ENCODE measurements at places on chromosomes 7 and 10. TPM values are rescaled to one million over a fixed set of nuclear protein-coding genes. Genes with fewer than 3 reads are reported as not detected.

The TACC2 gene
- not detected for total RNA-seq

The TRPV5 gene
- total RNA-seq = not detected

The ADCY1 gene
- total RNA-seq = 0.29 TPM

GRCh38 chr10:131430716-131431412 is 119.3 kb upstream of the TCERG1L start:
- no peak for DNase-seq

GRCh38 chr10:84846658-84847316 is 518.4 kb downstream of the CCSER2 start:
- DNase-seq = no peak

Measured in activated CD8-positive, alpha-beta T cell treated with anti-CD3 and anti-CD28 coated beads, Interleukin-2, amount 10 ng/mL, durations not matched to agents 7 days and 5 days (primary cell).